ENCODE measurements at places on chromosomes 6 and 20. TPM values are rescaled to one million over a fixed set of nuclear protein-coding genes. Genes with fewer than 3 reads are reported as not detected.

GRCh38 chr6:79705456-79705995 lies 74.4 kb downstream of the SH3BGRL2 start:
- no peak for DNase-seq

GRCh38 chr20:43541214-43541613 lies 17.6 kb upstream of the SGK2 start:
- DNase-seq: no peak

DNA sequence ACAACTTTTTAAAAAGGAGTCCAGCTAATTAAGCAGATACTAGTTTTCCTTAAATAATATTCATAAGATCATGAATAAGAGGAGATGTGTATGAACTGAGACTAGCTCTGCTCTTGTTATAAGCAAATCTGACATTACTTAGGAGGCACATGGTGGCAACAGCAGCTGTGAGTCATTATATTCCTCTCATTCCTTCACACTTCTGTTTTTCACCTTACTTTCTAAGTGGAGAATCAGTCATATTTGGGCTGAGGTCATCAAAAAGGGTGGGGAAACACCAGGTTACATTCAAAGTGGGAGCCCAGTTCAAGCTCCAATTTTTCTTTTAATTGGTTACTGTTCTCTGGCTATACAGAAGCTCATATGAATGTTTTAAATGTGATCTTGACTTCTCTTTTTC lies 6.0 kb upstream of the RIPPLY2 start:
- no peak for DNase-seq

DNA sequence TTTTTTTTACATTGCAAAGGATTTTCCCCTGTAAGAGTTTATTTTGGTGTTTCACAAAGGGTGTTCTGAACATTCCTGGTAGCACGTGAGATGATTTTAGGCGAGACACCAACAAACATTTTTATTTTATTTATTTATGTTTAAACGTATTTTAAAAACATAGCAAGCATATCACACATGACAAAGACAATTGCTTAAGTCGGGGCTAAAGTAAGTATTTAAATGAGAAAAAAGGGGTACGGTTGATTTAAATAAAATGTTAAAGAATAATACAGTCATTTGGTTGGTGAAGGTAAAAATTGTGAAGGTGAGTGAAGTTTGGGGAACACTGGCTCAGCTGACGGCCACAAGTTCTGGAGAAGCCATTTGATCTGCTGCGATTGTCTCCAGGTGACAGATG lies 129.7 kb downstream of the BMP7 start:
- no peak for DNase-seq

DNA sequence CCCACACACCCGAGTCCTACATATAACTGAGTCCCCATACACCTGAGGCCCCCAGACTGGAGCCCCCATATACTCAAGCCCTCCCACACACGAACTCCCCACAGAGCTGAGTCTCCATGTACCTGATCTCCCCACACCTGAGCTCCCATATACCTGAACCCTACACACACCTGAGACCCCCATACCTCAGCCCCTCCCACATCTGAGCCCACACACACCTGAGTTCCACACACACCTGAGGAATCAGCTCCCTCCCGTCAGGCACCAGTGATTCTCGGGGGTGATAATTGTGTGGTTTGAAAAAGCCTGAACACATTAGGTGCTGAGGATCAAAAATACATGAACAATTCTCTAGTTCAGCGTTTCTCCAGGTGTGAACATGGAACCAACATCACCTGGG lies 15.4 kb downstream of the PFDN4 start:
- no peak for DNase-seq

GRCh38 chr6:18384621-18385020 lies 2.5 kb upstream of the RNF144B start:
- no peak for DNase-seq

DNA sequence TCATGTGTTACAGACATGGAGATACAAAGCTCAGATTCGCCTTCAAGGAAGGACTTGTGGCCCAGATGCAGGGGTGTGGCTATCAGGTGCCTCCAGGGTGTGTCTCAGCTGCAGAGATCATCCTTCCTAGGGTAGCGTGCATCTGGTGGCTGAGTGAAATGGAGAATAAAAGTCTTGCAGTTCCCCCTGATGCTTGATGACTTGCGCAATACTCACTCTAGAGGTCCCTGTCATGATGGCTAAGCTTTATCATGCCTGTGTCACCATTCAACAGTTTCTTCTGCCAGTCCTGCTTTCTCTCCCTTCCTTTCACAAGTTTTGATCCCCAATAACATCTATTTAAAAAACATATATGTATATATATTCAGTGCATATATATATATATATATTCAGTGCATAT lies 228.1 kb downstream of the PAX1 start:
- DNase-seq: no peak

- DNase-seq: no peak
Measured at GRCh38 chr6:73131706-73132105, 93.6 kb downstream of the KHDC1L start.

- DNase-seq: no peak
Measured at GRCh38 chr6:169854083-169854725, 102.8 kb downstream of the ERMARD start.

- no peak for DNase-seq
Measured at GRCh38 chr6:373773-374724, 17.5 kb upstream of the IRF4 start.

DNA sequence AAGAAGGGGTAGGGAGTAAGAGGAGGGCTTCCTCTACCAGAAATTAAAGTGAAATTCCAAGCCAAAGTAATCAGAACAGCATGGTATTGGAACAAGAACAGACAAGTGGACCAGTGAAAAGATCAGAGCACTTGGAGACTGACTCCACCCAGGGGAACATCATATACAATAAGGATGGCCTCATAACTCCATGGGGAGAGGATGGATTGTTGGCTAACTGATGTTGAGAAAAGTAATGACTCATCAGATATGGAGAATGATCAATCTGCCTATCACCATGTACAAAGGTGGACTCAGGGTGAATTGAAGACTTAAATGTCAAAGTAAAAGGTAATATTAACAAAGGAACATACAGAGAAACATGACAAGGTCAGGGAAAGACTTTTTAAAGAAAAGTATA lies 12.8 kb downstream of the SLC22A3 start:
- no peak for DNase-seq

DNA sequence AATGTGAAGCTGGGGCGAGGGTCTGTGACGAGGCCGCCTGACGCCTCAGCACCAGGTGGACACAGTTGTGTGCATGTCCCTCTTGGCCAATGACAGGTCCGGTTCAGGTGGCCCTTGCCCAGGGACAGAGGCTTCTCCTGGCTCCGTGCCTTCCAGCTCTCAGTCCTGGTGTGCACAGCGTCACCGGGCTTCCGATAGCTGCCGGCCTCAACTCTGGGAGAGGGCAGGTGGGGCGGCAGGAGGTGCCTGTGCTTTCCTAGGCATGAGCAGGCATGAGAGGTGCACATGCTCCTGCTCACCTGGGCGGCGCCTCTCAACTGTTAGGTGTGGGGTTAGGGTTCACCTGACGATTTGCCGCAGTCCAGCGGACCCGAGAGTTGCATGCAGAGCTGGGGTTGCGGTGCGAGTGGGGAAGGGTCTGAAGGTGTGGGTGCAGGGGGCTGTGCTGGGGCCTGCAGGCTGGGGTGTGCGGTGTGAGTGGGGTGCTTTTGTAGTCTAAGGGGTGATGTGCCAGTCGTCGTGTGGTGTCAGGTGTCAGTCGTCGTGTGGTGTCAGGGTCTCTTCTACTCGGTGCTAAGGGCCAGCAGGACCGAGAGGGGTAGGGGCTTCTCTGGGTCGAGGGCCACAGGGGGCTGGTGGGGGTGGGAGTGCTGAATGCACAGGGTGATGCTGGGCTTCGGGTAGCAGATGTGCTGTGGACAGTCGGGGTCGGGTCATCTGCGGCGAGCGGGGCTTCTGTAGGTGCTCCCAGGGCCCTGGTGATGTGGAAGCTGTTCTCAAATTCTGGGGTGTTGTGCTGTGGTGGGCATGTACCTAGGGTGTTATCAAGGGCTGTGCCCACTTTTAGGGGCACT lies 3.8 kb upstream of the SOX18 start:
- DNase-seq: no peak

- no peak for DNase-seq
Measured at GRCh38 chr20:37202267-37202943, 23.1 kb upstream of the MROH8 start.

- no peak for DNase-seq
Measured at GRCh38 chr6:146543940-146544615, 445 bp downstream of the RAB32 start.

GRCh38 chr20:1427457-1428054 lies 34.7 kb upstream of the FKBP1A start:
- no peak for DNase-seq

DNA sequence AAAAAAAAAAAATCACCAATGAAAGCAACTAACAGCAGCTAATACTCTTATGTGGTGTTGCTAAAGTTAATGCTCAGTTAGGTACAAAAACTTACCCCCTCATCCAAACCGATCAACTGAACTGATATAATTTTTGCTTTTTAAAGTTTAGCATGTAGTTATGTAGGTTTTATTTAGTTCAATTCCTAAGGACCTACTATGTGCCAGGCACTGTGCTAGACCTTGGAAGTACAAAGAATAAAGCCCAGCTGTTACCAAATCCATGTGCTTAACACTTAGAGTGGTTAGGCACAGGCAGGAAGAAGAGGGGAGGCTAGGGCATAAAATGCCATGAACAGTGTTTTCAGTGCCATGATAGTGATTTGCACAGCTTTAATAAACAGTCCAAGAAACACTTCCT lies 85.1 kb downstream of the PDSS2 start:
- DNase-seq: no peak

DNA sequence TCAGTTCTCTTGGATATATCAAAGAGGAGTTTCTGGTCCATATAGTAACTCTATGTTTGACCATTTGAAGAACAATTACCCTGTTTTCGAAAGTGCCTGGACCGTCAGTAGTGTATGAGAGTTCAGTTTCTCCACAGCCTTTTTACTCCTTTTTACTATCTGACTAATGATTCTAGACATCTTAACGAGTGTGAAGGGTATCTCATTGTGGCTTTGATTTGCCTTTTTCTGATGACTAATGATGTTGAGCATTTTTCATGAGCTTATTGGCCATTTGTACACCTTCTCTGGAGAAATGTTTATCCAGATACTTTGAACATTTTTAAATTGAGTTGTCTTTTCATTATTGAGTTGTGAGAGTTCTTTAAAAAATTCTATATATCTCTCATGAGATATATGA lies 114.9 kb upstream of the ATXN1 start:
- DNase-seq: no peak

DNA sequence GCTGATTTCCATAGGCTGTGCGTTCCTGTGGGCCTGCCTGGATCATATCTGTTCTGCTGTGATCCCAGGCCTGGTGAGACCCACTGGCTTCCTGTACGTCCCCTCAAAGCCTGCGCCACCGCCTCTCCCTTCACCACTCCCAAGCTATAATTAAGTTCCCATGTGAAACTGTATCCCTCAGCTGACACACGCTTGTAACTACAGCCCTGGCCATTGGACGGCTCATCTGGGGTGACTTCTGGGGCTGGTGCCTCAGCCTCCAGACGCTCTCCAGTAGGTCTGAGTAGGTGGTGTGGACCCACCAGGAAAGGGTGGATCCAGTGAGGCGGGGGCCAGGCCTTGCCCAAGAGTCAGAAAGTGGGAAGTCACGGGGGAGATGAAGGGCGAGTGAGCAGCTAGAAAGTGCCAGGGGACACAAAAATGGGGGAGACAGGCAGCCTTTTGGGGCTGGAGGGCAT lies 21.0 kb downstream of the PPARD start:
- DNase-seq: no peak

DNA sequence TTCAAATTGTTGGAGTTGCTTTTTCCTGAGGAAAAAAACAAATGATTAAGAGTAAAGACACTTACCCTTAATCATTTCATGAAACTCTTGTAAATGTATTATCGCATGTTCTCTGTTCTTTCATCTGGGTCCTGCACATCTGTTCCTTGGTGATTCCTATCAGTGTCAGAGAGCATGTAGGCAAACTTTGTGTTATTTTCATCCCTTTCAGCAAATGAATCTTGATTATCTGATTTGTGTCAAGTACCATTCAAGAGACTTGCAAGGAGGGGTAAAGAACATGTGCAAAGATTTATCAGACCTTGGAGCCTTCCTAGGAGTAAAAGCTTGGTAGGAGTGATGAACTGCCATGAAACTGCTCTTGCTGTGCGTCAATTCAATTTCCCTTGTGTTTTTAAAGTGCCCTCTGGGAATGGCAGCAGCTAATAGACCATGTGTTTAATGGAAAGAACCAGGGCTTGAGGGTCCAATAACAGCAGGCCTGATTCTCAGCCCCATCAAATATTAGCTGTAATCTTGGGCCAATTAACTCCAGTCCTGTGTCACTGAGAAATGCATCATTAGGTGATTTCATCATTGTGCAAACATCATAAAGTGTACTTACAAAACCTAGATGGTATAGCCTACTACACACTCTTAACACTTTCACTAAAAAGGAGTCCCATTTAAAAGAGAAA lies 118.9 kb upstream of the CEP85L start:
- DNase-seq: no peak

DNA sequence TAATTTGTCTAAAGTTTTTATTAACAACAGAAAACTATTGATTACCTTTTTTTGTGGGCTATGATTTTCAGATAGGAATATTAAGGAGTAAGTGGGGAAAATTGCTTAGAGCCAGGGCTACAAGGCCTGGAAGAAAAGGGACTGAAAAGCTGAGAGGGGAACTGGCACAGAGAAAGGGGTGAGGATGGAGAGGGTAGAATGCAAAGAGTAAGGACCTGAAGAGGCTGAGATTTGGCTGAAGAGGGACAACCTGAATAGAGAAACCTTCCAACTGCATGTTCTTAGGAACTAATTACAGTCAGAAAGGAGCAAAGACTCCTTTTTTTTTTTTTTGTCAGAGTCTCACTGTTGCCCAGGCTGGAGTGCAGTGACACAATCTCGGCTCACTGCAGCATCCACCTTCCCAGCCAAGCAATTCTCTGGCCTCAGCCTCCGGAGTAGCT lies 16.7 kb downstream of the BTN2A1 start:
- no peak for DNase-seq

DNA sequence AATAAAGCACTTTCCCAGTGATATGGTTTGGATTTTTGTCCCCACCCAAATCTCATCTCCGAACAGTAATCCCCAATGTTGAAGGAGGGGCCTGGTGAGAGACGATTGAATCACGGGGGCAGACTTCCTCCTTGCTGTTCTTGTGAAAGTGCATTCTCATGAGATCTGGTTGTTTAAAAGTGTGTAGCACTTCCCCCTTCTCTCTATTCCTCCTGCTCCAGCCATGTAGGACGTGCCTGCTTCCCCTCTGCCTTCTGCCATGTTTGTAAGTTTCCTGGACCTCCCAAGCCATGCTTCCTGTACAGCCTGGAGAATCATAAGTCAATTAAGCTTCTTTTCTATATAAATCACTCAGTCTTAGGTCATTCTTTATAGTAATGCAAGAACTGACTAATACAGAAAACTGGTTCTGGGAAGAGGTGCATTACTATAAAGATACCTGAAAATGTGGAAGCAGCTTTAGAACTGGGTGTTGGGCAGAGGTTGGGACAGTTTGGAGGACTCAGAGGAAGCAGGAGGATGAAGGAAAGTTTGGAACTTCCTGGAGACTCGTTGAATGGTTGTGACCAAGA lies 7.4 kb downstream of the EPM2A start:
- no peak for DNase-seq

The FOXQ1 gene
- polyA plus RNA-seq: not detected

The GSTA3 gene
- not detected for polyA plus RNA-seq

The TTBK1 gene
- polyA plus RNA-seq: 0.04 TPM

The CRISP2 gene
- not detected for polyA plus RNA-seq

The B3GAT2 gene
- 1.3 TPM for polyA plus RNA-seq

The SFTA2 gene
- polyA plus RNA-seq: not detected

The LGSN gene
- polyA plus RNA-seq: not detected

The PCSK2 gene
- polyA plus RNA-seq: 0.20 TPM

The TXLNB gene
- 137 TPM for polyA plus RNA-seq

The ACTL10 gene
- 0.33 TPM for polyA plus RNA-seq

The SLC13A3 gene
- 3.3 TPM for polyA plus RNA-seq

The PNRC1 gene
- polyA plus RNA-seq: 102 TPM
